Panc1 (cell line): ENCODE measurements at places on chromosomes 5 and 9. TPM values are rescaled to one million over a fixed set of nuclear protein-coding genes. Genes with fewer than 3 reads are reported as not detected.

ADAMTSL1 gene
- not detected for total RNA-seq

UBAC1 gene
- total RNA-seq, result 38.0 TPM

MARVELD2 gene
- total RNA-seq, result 17.3 TPM

PLAC8L1 gene
- 0.49 TPM for total RNA-seq

SLC6A3 gene
- total RNA-seq, result 0.05 TPM

IL13 gene
- total RNA-seq, result not detected

GFM2 gene
- 22.5 TPM for total RNA-seq

TOPORS gene
- total RNA-seq, result 21.2 TPM

ST8SIA4 gene
- total RNA-seq, result 0.41 TPM

DIRAS2 gene
- 0.03 TPM for total RNA-seq

ATP6V0E1 gene
- total RNA-seq, result 332 TPM

SLC6A18 gene
- not detected for total RNA-seq

ADRB2 gene
- 1.0 TPM for total RNA-seq

CACFD1 gene
- total RNA-seq, result 13.9 TPM

PCDHGA7 gene
- total RNA-seq, result 0.18 TPM

RGS3 gene
- total RNA-seq, result 15.1 TPM

SPATA6L gene
- 0.13 TPM for total RNA-seq

PIP5KL1 gene
- 7.8 TPM for total RNA-seq

PAEP gene
- not detected for total RNA-seq

BRD3 gene
- 27.6 TPM for total RNA-seq

MEIKIN gene
- total RNA-seq, result not detected

SLC31A1 gene
- total RNA-seq, result 17.6 TPM

NSA2 gene
- total RNA-seq, result 42.7 TPM

FGF1 gene
- not detected for total RNA-seq

SWI5 gene
- total RNA-seq, result 28.3 TPM
